ENCODE measurements at places on chromosomes 7 and 10.

DNA sequence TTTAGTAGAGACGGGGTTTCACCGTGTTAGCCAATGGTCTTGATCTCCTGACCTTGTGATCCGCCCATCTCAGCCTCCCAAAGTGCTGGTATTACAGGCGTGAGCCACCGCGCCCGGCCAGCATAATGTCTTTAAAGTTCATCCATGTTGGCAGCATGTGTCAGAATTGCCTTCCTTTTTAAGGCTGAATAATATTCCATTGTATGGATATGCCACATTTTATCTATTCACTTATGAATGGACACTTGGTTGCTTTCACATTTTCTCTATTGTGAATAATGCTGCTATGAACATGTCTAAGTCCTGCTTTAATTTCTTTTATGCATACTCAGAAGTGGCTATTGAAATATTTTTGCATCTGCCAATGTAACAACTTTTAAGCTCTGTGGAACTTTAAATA lies 754.0 kb upstream of the GALNT17 start:
- H3K27me3 ChIP-seq = no peaks in the 10 kb centered on the region
- no peak for DNase-seq
- no peak overlapping the region for H3K27ac ChIP-seq
- H3K36me3 ChIP-seq = no peaks in the 10 kb centered on the region

DNA sequence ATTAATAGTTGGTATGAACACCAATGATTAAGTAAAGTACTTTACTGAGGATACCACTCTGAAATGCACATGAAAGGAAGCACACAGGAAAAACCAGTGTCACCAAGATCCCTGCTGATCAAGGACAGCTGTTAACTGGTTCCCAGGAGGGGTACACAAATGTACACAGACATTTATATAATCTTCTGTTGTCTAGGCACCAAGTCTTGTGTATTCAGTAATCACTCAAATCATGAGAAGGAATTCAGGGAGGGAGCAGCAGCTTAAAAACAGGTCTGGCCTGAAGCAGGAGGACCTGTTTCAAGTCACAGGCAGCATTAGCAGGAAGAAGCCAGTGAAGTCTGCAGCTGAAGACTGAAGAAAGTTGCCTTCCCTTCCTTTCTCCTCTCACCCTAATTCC lies 18.7 kb downstream of the MPP7 start:
- H3K4me1 ChIP-seq = peaks cover 19% of the 10 kb centered on the region
- no peak overlapping the region for H3K4me3 ChIP-seq
- H3K27me3 ChIP-seq = no peaks in the 10 kb centered on the region
- no peaks in the 10 kb centered on the region for H3K36me3 ChIP-seq

DNA sequence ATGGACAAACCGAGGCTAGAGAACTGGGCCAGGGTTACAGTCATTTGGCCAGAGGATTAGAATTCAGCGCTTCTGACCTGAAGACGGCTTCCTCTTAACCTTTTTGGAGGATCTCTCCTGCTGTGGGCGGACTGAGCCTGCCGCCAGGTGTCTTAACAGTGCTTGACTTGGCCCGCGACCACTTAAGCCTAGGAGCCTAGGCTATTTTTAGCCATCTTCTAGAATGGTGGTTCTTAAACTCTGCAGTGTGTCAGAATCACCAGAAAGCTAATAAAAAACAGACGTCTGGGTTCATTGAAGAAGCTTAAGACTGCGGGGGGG lies 722 bp downstream of the MDH2 start:
- H3K27me3 ChIP-seq = no peaks in the 10 kb centered on the region
- H3K27ac ChIP-seq = peak overlapping the region; percentile 82
- H3K36me3 ChIP-seq = peaks cover 20% of the 10 kb centered on the region
- peak overlapping the region; percentile 98 for H3K4me3 ChIP-seq
- peaks cover 5% of the 10 kb centered on the region for H3K4me1 ChIP-seq
- DNase-seq = no peak

- DNase-seq = no peak
- no peaks in the 10 kb centered on the region for H3K36me3 ChIP-seq
- no peaks in the 10 kb centered on the region for H3K27me3 ChIP-seq
- no peak overlapping the region for H3K27ac ChIP-seq
- no peaks in the 10 kb centered on the region for H3K4me1 ChIP-seq
These were observed 41.0 kb downstream of the KAT6B start for GRCh38 chr10:74867351-74867750.

- peak overlapping the region; percentile 72 for H3K4me3 ChIP-seq
- no peak for DNase-seq
- peak overlapping the region; percentile 63 for H3K27ac ChIP-seq
- H3K36me3 ChIP-seq = peaks cover 4% of the 10 kb centered on the region
- no peaks in the 10 kb centered on the region for H3K27me3 ChIP-seq
These were observed 732 bp downstream of the FAM53B start for GRCh38 chr10:124743191-124744101.

DNA sequence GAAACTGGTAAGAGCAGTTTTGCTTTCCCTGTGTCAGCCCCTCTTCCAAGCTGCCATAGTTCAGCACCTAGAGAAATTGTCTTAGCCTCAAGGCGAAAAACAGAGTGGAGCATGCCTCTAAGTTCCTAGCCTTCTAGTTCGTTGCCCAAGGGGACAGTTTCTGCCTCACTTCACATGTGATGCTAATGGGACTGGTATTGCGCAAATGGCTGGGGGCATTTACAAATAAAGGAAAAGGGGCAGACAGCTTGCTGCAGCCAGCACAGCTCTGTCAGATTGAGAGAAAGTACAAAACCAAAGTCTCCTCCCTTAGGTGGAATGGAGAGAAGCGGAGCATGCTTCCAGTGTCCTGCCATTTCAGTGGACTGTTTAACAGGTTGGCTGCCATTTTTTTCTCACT lies 567.7 kb downstream of the ETV1 start:
- no peak for DNase-seq
- H3K27me3 ChIP-seq = no peaks in the 10 kb centered on the region
- H3K36me3 ChIP-seq = no peaks in the 10 kb centered on the region
- no peaks in the 10 kb centered on the region for H3K4me1 ChIP-seq

DNA sequence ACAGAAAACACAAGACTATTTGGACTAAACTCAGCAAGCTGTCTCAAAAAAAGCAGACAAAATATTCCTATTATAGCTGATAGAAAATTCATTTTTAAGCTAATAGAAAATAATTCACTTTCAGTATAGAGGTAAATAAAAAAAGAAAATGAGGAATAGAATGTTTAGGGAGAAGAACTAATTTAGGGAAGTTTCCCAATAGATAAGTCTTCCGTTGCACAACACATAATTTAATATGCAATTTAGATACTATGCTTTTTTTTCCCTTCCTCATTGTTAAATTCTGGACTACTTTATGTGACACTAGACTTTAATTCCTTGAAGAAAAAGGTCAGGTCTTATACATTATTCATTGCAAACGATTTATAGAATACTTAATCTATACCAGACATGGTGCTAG lies 10.3 kb downstream of the PNPLA8 start:
- no peak for DNase-seq
- H3K4me3 ChIP-seq = no peak overlapping the region
- H3K36me3 ChIP-seq = no peaks in the 10 kb centered on the region
- H3K4me1 ChIP-seq = no peaks in the 10 kb centered on the region
- H3K27me3 ChIP-seq = no peaks in the 10 kb centered on the region
- no peak overlapping the region for H3K27ac ChIP-seq

- H3K27ac ChIP-seq = no peak overlapping the region
- no peak for DNase-seq
- no peaks in the 10 kb centered on the region for H3K36me3 ChIP-seq
- H3K4me1 ChIP-seq = peaks cover 3% of the 10 kb centered on the region
These were observed 64.0 kb downstream of the PRR15 start for GRCh38 chr7:29627631-29628030.

DNA sequence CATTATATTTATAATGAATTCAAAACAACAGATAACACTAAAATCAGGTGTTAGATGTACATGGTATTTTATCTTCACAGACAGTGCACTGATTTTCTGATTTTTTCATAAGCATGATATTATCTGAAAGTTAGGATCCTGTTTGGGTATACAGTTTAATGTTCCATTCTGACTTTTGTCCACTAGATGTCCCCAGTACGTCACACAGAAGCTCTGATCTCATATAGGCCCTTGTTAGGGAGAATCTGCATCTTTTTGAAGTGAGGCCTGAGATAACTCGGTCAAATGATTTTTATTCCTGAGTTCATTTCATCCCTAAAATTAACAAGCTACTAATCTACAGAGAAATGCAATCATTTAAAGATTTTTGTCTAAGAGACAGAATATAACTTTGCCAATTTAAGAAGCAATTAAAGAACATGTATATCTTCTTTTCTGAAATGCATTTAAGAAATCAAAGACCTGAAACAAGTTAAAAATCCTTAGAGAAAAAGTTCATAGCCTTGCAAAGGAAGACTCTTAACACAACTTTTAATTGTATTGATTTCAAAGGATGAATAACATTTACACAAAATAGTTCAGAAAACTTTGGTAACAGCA lies 72.0 kb upstream of the TES start:
- no peaks in the 10 kb centered on the region for H3K36me3 ChIP-seq
- H3K4me1 ChIP-seq = no peaks in the 10 kb centered on the region
- no peak overlapping the region for H3K27ac ChIP-seq

DNA sequence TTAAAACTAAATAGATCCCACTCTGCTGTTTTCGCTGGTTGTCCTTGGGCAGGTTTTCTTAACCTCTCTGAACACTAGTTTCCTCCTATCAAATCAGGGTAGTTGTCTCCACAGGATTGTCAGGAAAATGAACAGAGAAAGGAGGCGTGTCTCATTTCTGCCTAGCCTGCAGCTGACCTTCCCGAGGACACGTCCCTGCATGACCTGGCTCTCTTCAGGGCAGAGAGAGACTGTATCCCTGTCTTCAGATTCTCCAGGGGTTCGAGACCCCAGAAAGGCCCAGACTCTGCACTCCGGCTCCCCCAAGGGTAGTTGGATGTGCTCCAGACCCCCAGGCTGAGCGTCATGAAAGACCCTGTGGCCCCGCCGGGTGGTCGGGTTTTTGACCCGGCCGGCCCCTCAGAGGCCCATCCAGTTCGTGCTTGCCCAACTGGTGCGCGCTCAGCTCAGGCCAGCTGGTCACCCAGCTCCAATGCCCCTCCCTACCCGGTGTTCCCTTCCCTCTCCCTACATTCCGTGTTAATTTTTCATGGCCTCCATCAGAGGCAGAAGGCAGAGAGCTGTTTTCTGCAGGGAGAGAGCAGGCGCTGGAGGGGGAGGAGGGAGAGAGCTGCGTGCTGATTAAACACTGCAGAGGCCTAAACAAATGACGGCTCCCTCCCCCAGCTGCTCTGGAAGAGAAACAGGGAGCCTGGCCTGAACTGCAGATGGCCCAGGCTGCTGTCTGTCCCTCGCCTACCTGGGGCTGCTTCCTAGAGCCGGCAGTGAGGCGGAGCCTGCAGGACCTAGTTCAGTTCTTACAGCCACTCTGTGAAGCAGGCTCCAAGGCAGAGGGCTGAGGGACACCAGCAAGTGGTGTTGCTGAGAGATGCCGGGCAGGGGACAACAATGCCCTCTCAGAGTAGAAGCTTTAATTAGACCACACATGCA lies 86.2 kb upstream of the PPIF start:
- no peak overlapping the region for H3K27ac ChIP-seq
- no peak for DNase-seq
- H3K4me3 ChIP-seq = no peak overlapping the region
- H3K4me1 ChIP-seq = peaks cover 7% of the 10 kb centered on the region
- no peaks in the 10 kb centered on the region for H3K27me3 ChIP-seq

DNA sequence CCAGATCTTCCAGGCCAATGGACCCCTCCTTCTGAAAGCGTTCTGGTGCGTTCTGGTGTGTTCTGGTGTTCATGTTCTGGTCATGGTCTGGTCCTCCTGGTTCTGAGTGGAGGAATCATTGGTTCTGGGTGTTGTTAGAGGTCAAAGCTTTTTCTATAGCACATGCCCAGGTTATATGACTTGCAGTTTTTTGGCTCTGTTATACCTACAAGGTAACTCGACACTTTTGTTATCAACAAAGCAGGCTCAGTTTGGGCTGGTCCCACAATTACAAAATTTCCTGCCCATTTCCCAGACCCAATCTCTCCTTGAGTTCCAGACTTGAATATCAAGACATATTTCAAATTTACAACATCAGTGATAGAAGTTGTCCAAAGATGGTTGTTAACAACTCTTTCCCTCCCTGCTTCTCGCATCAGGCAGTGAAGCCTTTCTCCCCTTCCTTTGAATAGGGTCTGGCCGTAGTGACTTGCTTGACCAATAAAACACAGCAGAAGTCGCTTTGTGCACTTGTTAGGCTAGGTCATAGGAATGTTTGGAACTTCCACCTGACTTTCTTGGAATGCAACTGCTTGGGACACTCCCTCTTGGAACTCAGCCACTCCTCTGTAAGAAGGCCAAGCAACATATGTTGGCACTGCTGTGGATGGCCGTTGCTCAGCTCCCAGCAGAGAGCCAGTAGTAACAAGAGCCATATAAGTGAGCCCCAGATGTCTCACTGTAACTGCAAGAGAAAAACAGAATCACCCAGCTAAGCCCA lies 83.1 kb upstream of the STEAP1B start:
- H3K27me3 ChIP-seq = no peaks in the 10 kb centered on the region
- no peak overlapping the region for H3K4me3 ChIP-seq
- no peak overlapping the region for H3K27ac ChIP-seq

DNA sequence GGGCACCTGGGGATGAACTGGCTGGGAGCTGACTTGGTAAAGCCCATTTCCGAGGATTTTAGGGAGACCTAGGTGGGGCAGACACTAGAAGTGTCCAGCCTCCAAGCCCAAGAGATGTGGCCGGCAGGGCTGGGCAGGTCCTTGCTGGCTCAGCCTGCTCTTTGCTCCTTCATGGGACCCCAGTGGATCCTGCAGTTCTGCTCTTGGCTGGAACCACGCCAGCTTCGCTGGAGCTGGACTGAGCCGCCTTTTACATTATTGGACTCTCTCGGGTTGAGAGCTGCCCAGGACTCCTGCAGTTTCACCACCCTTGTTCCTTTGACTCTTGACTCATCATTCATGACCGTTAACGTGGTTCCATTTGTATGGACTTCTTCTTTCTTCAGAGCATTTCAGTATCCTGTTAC lies 5.7 kb downstream of the PPIF start:
- H3K4me3 ChIP-seq = no peak overlapping the region
- DNase-seq = no peak
- no peaks in the 10 kb centered on the region for H3K4me1 ChIP-seq
- H3K27ac ChIP-seq = no peak overlapping the region
- peaks cover 38% of the 10 kb centered on the region for H3K36me3 ChIP-seq
- H3K27me3 ChIP-seq = no peaks in the 10 kb centered on the region

DNA sequence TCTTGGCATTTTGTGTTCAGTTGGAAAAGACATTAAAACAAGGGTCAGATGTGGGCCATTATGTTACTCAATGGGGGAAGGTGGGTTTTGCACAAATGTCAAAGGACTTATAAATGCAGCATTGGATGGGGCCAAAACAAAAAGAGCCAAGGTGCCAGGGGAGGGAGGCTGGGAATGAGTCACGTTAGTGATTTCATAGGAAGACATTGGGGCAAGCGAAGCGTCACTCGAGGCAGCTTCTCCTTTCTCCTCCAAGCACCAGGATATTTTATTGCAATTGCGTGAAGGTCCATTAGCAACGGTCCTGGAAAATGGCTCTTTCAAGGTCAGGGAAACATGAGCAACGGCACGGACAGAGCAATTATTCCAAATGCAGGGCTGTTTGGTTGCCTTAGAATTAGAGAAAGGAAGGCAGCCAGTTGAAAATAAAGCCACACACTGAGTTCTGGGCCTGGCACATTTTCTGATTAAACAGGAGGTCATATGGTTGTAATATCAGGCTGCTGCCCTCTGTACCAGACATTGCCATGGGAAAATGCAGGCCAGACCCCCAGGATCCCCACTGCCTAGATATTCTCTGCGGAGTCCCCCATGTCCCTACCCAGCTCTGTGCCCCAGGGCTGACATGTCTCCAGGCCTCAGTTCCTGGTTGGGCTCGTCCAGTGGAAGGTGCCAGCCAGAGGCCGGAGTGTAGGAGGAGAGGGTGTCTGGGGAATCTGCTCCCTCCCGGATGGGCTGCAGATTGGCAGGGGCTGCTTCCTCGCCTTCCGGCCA lies 63.3 kb upstream of the NANOS1 start:
- H3K4me1 ChIP-seq = no peaks in the 10 kb centered on the region
- H3K27me3 ChIP-seq = no peaks in the 10 kb centered on the region
- no peak overlapping the region for H3K27ac ChIP-seq
- no peak overlapping the region for H3K4me3 ChIP-seq
